ENCODE measurements at places on chromosomes 11 and 22.

DNA sequence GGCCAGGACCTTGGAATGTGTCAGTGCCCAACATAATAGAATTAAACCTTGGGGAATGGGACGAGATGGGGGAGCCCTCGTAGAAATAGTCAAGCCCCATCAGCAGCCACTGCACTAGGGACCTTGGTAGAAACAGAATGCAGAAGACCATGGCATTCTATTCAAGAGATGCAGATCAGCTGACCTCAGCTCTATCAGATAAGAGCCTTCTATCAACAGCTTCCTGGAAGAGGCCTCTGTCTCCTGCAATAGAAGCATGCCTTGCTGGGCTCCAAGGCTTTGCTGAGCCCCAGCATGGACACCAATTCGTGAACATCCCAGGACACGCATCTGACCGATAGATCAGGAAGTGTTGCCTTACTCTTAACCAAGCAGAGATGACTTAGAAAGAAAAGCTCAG lies 27.5 kb upstream of the FLI1 start:
- no peak for DNase-seq

DNA sequence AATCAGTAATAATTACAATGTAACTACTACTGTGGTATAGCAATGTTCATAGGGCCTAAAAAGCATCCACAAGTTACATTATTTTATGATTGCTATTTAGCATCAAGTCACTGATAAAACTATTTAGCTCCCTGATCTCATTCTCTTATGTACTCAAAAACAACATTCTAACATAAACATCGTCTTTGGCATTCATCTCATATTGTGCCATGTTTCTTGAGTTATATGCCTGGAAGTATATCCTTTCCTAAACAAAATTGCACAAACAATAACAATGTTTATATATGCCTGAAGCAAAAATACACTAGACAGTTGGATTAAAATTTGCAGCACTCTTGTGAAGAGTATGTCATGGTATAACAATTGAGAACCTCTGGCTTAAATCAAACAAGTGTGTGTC lies 34.1 kb downstream of the HORMAD2 start:
- DNase-seq, result no peak

- no peak for DNase-seq
Observed at GRCh38 chr22:24437741-24438328, 10.4 kb downstream of the ADORA2A start.

DNA sequence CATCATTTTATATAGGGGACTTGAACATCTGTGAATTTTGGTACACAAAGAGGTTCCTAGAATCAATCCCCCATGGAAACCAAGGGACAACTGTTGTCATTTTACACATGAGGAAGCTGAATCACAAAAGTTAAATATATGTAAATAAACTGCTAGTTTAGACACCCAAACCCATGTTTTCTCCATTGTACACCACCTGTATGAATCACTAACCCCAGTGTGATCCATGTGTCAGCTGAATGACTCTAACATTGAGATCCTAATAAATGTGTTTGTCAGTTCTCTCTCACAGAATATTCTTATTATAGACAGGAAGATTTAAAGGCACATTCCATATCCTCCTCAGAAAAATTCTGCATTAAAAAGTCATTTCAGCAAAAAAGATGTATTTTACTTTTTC lies 83.3 kb downstream of the ATG16L2 start:
- no peak for DNase-seq

DNA sequence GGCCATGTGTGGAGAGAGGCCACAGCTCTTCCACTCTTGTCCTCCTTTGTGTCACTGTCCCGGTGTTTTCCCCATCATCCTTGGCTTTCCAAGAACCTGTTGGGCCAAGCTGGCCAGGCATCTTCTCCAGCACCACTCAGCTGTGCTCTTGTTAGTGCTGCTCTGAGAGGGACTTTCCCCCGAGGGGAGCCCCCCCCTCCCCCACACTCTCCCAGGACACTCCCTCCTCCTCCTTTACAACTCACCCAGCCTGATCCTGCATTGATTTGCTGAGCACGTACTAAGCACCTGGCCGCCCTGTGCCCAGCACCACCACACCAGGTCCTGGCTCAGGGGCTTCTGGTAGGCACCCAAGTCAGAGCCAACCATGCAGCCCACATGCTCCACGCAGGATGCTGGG lies 13.2 kb downstream of the TP53AIP1 start:
- DNase-seq, result no peak
